Activated B cell treated with CpG ODN at 0.5 μM for 24 hours (primary cell): ENCODE measurements at places on chromosomes 11 and 22.

- no peak for DNase-seq
Measured at GRCh38 chr11:128803449-128804245, 63.4 kb downstream of the KCNJ1 start.

DNA sequence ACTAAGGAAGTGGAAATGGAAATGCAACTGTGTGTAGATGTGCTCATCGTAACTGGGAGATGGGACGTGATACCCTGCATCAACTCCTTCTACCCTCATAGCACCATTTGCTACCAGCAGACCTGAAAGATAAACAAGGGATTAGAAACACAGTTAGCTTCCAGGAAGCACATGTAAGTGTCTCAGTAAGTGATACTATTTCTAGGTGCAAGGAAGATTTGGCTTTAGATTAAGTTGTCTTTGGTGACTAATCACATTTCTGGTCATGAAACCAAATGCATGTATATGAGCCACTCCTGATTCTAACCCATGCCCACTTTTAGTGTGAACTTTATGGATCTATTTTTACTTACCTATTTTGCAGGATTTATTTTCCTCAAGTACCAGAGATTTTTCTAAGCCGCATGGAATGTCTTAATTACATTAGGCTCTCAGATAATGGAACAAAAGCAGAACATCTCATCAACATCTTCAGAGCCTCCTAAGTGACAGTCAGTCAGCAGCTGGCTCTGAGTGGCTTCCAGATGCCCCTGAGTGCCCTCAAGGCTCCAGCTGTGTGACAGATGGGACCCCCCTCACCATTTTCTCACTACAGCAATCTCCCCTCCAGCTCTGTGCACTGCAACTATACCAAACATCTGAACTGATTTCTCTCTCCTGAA lies 21.2 kb downstream of the SLC5A12 start:
- no peak for DNase-seq

- no peak for DNase-seq
Measured at GRCh38 chr11:1650918-1651262, 21.3 kb downstream of the KRTAP5-5 start.

DNA sequence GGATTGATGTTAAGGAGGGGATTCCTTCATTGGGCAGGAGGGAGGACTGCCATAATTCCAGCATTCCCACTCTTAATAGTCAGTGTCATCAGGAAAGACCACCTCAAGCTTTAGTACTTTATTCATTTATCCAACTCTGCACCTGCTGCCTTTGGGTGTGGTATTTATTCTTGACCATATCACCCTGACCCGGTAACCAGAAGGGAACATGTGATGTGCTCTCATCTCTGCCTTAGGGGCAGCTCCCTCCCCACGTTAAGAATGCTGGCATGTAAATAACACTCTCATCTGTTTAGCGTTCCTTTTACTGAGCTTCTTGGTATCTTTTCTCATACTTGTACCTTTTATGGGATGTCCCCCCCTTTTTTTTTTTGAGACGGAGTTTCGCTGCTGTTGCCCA lies 7.7 kb downstream of the CAT start:
- DNase-seq, result no peak

DNA sequence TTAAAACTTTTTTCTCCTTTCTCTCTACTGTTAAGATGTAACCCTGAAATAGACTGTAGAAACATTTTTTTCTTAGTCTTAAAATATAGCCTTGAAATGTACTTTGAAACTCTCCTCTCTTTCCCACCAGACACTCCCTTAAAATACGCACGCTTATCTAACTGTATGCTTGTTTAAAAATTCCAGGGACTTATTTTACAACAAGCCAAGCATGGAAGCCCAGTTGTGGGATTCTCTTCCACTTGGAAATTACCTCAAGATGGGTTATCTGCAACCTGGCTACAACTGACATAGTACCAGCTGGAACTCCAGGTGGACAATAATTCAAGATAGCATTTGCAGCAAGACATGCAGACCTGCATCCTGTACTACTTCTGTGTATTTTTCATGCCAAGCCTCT lies 12.1 kb upstream of the CHORDC1 start:
- DNase-seq, result no peak

DNA sequence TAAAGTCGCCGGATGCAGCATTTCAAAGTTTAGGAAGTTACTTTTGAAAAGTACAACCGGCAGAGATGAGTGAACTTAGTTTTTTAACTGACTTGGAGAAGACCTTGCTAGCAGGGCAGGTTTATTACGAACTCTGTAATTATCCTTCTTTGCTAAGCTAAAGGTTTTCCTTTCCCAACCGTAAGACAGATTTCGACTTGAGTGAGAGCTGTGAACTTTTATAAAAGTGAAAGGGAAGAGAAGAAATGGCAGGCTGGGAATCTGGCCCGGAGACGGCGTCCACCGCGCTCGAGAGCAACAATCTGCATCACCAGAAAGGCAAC lies 659 bp upstream of the TEAD1 start:
- DNase-seq, result no peak

GRCh38 chr11:108037636-108038035 lies 28.9 kb downstream of the CUL5 start:
- no peak for DNase-seq

GRCh38 chr11:23317816-23318215 lies 457.5 kb upstream of the CCDC179 start:
- DNase-seq, result no peak

DNA sequence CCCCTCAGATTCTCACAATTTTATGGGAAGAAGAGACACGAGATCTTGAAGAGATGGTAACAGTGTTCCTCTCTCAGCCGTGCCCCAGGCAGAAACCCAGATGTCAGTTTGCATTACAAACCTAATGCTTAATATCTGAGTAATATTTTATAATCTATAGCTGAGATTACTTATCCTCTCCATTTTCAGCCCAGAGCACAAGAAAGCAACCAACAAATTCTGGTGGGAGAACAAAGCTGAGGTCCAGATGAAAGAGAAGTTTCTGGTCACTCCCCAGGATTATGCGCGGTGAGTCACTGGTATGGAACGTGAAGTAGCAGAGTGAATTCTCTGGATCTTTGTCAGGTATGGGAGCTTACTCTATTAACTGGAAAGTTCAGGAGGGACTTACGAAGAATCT lies 884 bp downstream of the CENATAC start:
- no peak for DNase-seq

DNA sequence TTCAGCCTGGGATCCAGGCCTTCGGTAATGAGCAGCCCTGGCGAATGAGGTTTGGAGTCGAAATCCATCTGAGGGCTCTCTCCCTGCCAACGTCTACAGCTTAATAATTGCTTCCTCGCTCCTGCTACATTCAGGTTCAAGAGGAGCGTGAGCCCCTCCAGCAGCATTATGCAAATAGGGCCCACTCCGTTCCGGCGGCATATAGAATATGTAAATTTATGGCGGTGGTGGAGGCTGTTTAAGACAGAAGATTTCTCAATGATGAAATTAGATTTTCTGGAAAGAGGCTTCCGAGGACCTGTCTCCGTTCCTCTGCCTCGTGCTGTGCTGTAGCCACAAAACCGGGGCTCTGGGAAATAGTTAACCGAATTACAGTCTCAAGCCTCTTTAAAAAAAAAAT lies 402.8 kb downstream of the MIAT start:
- DNase-seq, result no peak

- DNase-seq, result peak; percentile 69
Measured at GRCh38 chr11:44596525-44597276, 31.2 kb downstream of the CD82 start.

GRCh38 chr22:37618072-37618656 lies 9.5 kb downstream of the GGA1 start:
- no peak for DNase-seq

DNA sequence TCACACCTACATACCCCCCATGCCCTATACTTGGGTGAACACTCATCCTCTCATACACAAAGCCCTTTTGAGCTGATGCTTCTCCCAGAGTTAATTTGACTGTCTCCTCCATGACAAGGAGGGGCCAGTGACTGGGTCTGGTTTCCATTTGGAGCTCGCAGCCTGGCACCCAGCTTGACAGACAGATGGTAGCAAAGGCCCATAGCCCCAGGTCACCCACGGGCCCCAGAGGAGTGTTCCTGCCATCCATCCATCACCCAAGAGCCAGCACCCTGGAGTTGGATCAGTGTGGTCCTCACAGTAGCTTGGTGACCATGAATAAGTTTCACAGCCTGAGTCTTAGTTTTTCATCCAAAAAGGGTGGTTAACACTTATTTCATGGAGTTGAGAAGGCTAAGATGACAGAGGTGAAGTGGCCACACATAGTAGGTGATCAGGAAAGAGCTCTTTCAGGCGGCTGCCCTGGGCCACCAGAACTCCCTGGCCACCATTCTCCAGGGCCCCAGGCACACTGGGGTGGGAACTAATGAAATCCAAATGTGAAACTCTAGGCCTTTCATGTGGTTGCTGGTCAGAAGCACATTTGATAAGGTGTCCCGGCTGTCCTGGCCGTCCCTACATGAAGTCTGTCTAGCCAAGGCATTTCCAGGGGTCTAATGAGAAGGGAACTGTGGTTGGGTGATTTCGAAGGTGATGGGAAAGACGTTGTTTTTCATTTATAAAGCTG lies 42.4 kb downstream of the LIF start:
- no peak for DNase-seq

GRCh38 chr11:12420706-12421105 lies 43.3 kb downstream of the PARVA start:
- no peak for DNase-seq

DNA sequence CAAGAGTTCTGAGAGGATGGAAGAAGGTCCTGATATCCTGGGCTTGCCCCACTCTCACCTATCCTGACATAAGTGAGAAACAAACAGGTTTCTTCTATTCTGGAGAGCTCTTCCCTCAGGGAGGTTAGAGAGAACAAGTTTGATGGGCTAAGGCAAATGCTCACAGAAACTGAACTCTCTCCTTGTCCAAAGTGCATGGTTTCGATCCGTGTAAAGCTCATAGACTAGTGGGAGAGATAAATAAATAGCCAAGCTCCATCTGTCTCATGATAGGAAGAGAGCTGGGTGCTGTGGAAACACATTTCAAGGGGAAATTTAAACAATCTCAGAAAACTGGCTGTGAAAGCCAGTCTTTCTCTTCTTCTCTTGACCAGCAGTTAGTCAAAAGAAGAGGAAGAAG lies 459.5 kb upstream of the LARGE1 start:
- no peak for DNase-seq

GRCh38 chr11:124110201-124110600 lies 5.0 kb upstream of the VWA5A start:
- no peak for DNase-seq

DNA sequence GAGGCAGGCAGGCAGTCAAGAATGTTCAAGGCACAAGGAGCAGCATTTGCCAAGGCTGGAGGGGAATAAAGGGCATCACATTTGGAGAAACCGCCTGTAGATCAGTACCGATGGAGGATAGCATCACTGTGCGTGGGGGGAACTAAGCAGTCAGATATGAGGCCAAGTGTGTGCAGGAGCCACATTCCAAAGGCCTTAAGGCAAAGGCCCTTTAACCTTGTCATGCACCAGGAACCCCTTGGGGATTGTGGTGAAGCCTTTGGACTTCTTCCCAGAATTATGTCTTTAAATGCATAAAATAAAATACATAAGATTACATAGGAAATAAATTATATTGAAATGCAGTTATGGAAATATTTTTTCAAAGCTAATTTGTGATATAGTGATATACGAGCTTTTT lies 532.1 kb downstream of the BUD13 start:
- DNase-seq, result no peak

- no peak for DNase-seq
Measured at GRCh38 chr11:93478841-93479240, 64.3 kb downstream of the SMCO4 start.

DNA sequence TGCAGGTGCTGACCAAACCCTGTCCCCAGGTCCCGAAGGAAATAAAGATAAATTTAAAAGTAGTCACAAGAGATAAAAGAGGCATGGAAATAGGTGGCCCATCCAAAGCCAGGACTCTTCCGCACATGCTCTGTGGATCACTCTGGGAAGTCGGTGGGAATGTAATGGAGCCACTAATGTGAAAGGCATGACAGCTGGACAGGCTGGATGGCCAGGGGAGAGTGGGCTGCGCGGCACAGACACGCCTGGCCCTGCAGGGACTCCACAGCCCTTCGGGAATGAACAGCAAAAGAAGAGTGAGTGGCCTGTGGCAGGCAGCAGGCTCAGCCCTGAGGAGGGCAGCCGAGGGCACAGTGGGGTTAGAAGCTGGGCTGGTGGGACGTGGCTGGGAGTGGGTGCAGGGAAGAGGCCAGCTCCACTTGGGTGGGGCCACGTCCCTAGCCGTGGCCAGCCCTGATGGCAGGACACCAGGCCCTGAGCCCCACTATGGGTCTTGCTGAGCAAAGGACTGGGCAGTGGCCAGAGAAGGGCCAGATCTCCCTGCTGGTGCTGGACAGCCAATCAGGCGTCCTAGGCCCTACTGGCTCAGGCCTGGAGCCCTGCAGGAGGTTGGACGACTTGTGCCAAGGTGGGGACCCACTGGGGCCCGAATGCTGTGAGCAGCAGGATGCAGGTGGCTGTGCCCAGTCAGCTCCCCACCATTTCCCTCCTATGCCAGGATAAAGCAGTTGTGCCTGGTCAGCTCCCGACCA lies 31.3 kb upstream of the GNB1L start:
- no peak for DNase-seq

- peak; percentile 31 for DNase-seq
Measured at GRCh38 chr22:20031732-20032406, 11.0 kb downstream of the TANGO2 start.

DNA sequence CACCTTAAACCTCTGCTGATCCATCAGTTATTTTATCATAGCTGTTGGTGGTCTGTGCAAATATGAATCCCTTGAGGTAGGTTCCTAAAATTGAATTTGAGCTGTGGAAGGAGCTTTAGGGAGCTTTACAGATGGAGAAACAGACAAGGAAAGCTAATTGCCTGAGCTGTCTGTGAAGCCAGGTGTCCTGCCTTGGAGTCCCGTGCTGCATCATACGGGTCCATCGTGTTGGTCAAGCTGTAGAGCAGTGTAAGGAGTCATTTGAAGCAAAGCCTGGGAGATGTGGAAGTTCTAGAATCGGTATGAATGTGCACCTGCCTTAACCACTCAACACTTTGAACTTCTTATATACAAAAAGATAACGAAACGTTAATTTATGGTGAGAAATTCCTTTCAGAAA lies 1.0 kb downstream of the POLA2 start:
- no peak for DNase-seq

DNA sequence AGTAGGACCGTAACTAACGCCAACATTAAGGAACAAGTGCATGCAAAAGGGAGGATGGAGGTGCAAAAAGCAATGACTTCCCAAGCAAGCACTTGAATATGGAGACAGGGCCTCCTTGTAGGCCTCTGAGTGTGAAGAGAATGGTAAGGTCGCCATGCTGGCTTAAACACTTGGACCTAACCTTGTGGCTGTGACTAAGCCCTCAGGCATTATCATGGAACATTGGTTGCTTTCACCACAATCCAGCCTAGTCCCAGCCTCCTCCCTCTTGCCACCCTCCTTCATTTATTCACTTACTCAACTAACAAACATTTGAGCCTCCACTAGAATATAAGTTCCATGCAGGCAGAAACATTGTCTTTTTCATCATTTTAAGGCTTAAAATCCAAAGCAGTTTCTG lies 11.9 kb upstream of the SYTL2 start:
- DNase-seq, result no peak

- DNase-seq, result no peak
Measured at GRCh38 chr22:49887702-49888101, 30.5 kb downstream of the ALG12 start.
